ENCODE measurements at places on chromosomes 2 and 18.

DNA sequence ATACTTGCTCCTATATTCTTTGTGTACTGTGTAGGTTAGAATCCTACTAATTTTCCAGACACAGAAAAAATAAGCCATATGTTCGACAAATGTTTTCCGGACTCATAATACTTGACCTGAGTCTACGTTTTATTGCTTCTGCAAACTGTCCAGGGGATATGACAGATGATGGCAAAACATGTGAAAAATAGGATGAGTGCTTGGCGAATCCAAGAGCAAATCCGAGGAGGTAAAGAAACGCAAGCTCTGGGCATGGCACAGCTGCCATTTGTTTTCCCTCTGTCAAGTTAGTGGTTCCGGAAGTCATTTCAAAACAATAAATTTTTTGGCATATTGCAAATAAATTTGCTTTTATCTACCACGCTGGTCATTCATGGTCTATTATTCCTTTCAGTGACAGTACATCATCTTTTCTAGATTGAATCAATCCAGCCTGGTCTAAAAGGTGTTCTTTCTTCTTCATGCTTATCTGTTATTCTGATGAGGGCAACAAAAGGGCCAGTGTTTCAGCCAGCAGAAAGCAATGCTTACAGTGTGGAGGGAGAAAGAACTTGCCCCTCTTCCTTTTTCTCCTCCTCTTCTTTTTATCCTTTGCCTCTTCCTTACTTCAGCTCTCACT is 476.1 kb upstream of the SOX11 start:
- no peak for DNase-seq

GRCh38 chr2:75311521-75311920 is 112.2 kb upstream of the TACR1 start:
- DNase-seq, result no peak

DNA sequence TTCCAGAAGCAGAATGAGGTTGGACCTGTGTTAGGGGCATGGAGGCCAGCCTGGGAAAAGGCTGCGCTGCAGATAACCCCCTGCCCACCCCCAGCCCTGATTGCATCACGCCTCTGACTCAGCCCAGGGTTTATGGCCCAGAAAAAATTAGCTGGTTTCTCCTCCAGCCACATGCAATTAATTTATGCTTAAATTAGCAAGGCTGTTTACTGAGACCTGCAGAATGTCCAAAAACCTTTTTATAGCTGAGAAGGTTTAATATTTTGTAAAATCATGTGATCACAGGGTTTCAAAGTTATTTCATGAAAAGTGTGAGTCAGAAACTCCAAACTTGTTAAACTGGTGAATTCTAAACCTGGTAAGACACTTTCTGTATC is 123.1 kb upstream of the HDAC4 start:
- no peak for DNase-seq

GRCh38 chr2:54665436-54665856 is 58.0 kb upstream of the EML6 start:
- DNase-seq, result no peak

GRCh38 chr2:226983895-226984749 is 148.3 kb downstream of the RHBDD1 start:
- DNase-seq, result no peak

DNA sequence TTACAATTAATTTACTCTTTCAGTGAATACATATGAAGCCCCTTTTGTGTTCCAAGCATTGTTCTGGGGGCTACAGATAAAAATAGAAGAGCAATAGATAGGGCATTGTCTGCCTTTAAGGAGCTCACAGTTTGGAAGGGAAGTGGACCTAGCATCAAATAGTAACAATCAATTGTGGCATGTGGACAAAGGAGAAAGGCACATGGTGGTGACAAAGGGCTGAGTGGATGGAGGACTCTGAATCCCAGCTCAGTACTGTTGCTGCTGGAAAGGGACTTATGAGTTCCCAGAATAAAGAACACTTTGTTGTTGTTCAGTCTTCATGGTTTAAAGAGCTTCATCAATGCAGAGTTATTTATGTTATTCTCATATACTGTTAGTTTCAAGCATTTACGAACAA is 217.7 kb downstream of the HRH4 start:
- no peak for DNase-seq

- no peak for DNase-seq
These were observed 53.1 kb downstream of the SLC39A10 start for GRCh38 chr2:195709901-195710806.

DNA sequence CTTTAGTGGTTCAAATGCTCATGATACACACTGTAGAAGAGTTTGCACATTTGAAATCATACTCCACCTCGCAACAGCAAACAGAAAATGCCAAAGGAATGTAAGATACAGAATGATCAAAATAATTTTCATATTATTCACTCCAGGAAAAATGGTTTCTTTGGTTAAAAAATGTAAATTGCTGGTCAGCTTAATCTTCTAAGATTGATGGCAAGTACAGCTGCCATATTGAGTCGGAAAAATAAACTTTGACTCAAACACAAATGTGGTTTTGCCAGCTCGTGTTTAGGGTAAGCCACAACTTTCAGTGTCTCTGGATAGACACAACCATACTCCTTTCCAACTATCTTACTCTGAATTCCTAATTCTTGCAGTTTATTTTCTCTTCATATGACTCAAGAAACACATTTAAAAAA is 154.9 kb upstream of the SMIM21 start:
- no peak for DNase-seq

DNA sequence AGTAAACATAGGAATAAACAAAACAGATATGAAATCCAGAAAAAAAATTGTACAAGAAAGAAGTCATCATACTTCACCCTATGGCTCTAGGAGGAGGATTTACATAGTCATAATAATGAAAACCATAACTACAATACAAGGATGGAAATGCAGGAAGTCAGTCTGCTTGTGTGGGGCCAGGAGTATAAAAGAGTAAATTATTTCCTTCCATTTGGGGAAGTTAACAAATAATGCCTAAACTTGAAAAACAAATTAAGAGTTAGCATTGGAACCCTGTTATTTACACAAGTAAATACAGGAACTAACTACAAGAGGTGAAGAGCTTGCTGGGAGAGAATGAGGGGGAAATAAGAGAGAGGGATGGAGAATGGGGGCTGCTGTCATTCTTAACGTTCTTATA is 15.4 kb downstream of the TMEM163 start:
- DNase-seq, result no peak

GRCh38 chr2:183185534-183185933 is 61.3 kb downstream of the NUP35 start:
- DNase-seq, result no peak

DNA sequence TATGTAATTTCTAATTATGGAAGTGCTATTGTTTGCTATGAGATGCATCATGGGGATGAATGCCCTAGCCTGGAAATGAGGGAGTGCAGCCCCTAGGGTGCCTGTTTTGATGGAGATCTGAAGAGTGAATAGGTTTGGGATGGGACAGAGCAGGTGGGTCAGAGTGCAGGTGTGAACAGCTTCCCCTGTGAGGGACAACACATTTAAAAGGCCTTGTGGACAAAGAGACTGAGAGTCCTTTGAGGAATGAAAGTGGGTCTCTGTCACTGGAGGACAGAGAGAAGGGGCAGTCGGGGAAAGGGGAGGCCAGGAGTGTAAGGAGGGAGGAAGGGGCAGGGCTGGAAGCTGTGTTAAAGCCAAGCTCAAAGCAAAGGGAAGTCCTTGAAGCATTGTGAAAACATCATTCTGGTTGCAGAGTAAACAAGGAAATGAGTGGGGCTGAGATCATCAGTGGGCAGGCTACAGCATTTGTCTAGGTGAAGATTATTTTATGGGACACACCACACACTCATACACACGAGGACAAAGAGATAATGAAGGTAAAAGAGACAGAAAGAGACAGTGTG is 877.6 kb downstream of the SLC4A3 start:
- DNase-seq, result no peak

GRCh38 chr2:118773826-118774225 is 73.6 kb downstream of the EN1 start:
- no peak for DNase-seq

DNA sequence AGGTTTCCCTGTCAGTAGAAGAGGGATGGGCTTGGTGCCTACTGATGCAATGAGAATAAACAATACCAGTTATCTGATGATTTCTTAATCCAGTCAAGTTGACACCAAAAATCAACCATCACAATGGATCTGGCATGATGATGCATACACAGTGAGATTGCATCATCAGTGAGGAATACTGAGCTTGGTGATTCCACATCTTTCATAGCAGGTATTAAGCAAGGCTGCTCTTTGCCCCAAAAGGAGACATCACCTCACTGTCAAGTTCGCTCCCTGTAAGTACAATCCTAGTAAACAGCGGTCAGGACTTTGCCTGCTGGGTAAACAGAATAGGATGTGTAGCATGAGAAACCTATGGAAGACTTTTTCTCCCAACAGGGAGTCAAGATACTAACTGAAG is 282.7 kb upstream of the CDH2 start:
- DNase-seq, result no peak

GRCh38 chr2:88692187-88692586 is 714 bp downstream of the RPIA start:
- DNase-seq, result no peak

DNA sequence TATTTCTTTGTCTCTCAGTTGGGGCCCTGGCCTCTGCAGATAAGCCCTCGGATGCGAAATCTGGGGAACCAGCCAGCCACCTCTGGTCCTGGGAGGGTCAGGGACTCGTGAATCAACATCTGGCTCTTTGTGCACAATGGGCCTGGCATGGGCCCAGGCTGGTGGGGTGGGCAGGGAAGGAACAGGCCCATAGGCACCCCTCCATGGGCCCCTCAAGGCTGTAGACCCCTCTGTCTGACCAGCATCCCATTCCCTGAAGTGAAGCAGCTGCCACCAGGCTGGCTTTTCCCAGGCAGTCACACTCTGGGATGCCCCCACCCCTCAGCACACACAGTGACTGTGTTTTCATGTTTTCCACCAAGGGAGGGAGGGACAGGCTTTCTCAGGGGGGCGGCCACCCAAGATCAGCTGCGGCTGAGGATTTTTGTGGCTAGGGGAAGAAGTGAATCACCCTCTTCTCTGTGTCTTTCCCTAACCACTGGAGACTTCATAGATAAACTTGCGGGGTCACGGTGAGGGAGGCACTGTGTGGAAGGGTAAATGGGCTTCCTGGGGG is 166.0 kb downstream of the AGAP1 start:
- no peak for DNase-seq

DNA sequence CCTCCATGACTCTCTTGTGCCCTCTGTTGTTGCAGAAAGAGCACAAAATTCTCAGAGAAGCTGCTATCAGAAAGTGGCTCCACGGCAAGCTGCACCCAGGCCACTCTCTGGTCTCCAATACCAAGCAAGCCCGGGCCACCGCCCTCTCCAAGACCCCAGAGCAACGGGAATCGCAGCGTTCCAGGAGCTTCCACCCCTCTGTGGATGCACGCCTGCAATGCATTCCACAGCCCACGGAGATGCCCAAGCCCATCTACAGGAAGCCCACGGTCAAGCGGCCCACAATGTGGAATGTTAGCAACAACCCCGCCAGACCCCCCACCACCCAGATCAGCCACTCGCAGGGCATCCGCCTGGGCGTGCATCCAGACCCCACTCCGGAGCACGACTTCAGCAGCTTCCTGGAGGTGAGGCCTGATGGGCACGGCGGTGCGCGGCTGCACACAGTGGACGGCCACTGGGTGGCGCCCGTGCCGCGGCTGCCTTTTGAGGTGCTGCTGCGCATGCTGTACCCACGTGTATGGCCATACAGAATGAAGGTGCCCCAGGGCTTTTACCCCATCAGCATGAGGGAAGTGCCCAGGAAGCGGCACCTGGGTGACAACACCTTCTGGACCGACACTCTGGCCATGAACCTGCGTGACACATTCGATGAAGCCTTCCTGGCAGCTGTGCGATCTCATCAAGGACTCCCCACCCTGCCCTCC is 6.3 kb downstream of the ANKRD53 start:
- peak; percentile 50 for DNase-seq

- DNase-seq, result no peak
These were observed 4.8 kb upstream of the STAT4 start for GRCh38 chr2:191155608-191156071.

GRCh38 chr2:5287558-5288334 is 404.4 kb upstream of the SOX11 start:
- DNase-seq, result no peak

- DNase-seq, result no peak
These were observed 81.9 kb upstream of the VWC2L start for GRCh38 chr2:214328941-214329340.

- no peak for DNase-seq
These were observed 217.9 kb downstream of the UBE2E3 start for GRCh38 chr2:181198183-181198864.

DNA sequence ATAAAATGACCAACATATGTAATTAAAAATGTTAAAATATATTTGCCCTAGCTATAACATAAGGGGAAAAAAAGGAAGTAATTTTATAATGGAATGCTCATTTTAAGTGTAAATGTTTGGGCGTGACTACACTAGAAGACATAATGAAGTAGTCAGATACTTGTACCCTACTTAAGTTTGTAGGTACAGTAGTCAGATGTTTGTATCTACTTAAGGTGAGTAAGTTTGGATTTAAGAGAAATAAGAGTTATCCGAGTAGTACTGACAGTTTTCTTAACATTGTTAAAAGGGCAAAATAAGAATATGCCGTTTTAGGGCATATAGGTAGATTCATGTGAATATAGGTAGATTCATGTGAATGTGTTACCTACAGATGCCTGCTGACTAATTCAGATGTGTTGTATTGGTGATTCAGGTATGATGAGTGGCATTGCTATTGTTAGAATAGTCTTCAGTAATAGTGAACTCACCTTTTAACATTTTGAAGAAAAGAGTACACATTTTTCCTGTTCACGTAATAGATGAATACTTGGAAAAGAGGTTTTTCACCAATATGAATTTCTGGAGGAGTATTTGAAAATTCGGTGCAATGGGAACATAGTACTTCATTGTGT is 14.9 kb downstream of the VAPA start:
- DNase-seq, result no peak

DNA sequence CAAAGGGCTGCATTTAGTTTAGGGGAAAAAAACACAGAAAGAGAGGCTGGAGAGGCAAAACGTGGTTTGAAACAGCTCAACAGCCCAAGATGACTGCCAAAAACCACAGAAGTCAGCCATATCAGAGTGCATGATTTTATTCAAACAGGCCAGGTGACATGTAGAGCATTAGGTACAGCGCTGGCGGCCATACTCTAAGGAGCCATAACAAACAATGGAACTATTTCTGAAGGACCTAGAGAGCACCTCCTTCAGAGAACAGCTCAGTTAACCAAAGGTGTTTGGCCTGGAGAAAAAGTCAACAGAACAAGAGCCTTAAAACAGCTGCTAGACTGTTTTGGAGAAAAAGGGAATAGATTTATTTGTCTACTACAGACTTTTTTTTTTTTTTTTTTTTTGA is 2.6 kb downstream of the THADA start:
- DNase-seq, result no peak

Data from activated CD4-positive, CD25-positive, alpha-beta regulatory T cell (primary cell).